ENCODE measurements at places on chromosomes 16 and 17.
A peak's percentile ranks its signal among the peaks of the same experiment; 100 is the strongest.

DNA sequence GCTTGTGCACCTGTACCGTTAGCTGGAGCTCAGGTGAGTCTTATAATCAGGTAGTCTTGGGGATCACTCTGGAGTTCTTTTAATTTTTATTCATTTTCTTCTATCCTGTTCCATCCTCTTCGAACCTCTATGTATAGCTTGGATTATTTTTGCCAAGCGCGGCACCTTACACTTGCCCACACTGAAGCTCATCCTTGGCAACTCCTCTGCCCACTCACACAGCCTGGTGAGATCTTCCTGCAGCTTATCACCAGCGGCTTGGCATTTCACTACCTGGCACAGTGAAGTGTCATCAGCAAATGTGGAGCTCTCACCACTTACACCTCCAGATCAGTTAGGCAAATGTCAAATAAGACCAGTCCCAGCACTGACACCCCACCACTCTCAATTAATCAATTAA lies 116.7 kb downstream of the CACNG3 start:
- DNase-seq = no peak

DNA sequence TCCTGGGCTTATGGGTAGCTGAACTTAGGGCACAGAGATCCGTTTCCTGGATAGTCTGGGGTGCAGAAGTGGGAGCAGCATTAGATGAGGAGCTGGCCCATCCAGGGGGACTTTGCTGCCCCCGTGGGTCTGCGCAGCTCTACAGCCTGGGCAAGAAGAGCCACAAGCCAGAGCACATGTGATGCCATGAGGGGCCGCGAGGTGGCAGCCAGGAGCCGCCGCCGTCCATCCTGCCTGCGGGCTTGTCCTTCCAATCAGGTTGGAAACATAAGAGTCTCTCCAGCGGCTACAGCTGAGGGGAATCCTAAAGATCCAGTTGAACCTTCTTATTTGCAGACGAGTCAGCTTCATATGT lies 21.9 kb downstream of the C1QTNF1 start:
- DNase-seq = peak; percentile 75

DNA sequence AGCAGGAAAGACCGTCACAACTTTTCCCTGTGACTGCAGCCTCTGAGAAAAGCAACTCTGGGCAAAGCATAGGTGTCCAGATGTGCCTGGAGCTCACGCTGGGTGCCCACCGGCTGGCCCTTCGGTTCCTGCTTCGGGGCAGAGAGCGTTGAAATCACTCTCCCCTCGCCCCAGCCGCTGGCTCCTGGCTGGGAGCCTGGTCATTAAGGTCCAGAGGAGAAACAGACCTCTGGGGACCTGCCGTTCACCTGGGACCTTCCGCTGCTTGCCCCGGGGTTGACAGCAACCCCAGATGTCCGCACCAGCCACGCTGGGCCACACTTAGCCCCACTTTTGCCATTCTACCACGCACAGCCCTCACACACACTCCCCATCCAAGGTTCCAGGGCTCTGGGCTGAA lies 13.1 kb downstream of the MRM3 start:
- DNase-seq = no peak

DNA sequence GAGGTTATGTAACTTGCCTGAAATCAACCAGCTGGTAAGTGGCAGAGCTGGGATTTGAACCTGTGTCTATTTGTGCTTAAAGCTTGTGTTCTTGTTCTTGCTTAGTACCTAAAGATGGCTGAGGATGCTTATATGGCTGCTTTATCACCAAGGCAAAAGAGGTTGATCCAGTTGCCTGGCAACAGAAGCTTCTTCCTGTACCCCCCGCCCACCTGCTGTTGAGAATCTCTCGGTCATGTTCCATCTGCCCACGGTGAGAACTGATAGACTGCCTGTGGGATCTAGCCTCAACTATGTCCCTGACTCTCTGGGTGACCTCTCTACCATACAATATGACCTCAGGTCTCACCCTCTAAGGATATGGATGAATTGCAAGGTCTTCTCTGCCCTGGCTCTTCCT lies 60.7 kb downstream of the ABCC6 start:
- DNase-seq = no peak

GRCh38 chr17:83126275-83126811 lies 46.9 kb downstream of the METRNL start:
- DNase-seq = no peak

All from MCF 10A (cell line).